ENCODE measurements at places on chromosomes 4 and X.

- DNase-seq: no peak
Observed at GRCh38 chr4:156820931-156821330, 150.7 kb downstream of the PDGFC start.

- no peak for DNase-seq
Observed at GRCh38 chr4:164446516-164446915, 307.4 kb upstream of the SMIM31 start.

DNA sequence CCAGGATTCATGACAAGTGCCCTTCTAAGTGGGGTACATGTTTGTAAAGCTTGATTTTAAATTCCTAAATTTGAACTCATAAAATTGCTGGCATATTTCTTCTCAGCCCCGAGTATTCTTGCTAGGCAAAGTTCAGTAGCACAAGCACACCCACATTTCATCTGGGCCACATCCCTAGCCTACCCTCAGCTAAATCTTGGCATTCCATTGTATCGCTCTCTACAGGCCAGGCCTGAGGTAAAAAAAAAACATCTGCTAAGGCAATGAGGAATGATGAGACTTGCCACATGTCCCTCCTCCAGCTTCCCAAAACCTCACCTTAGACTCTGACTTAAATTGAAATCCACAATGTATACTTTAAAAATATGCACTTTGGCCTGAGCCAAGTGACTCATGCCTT is 51.4 kb upstream of the VCX3B start:
- no peak for DNase-seq

GRCh38 chr4:174538876-174539250 is 16.6 kb upstream of the HPGD start:
- no peak for DNase-seq
